ENCODE measurements at places on chromosomes 6 and 20. TPM values are rescaled to one million over a fixed set of nuclear protein-coding genes. Genes with fewer than 3 reads are reported as not detected.

MAS1 gene
- not detected for total RNA-seq

CST1 gene
- total RNA-seq = not detected

PTPN1 gene
- total RNA-seq = 57.7 TPM

GRCh38 chr20:38277285-38277684 lies 16.8 kb upstream of the KIAA1755 start:
- H3K27me3 ChIP-seq = no peaks in the 10 kb centered on the region
- no peak overlapping the region for H3K4me3 ChIP-seq
- peaks cover 30% of the 10 kb centered on the region for H3K4me1 ChIP-seq
- DNase-seq = no peak
- no peak overlapping the region for H3K27ac ChIP-seq

DNA sequence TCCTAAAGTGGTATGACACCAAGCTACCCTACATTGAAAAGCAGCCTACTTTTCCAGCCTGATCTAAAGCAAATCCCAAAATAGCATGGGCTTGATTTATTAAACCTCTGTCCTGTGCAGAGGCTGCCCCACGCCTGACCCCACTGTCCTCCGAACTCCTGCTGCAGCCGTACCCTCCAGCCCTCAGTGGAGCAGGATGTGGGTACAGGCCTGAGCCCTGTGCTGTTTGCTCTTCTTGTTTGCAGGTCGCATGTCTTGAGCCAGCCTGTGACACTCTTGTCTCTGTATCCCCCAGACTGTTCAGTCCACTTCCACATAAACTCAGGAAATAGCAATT lies 61.2 kb downstream of the RPP40 start:
- peaks cover 14% of the 10 kb centered on the region for H3K4me1 ChIP-seq
- H3K27ac ChIP-seq = no peak overlapping the region

GRCh38 chr20:35546127-35546526 lies 4.2 kb downstream of the ERGIC3 start:
- no peaks in the 10 kb centered on the region for H3K27me3 ChIP-seq
- peaks cover 14% of the 10 kb centered on the region for H3K36me3 ChIP-seq
- no peak for DNase-seq
- peaks cover 4% of the 10 kb centered on the region for H3K4me1 ChIP-seq

DNA sequence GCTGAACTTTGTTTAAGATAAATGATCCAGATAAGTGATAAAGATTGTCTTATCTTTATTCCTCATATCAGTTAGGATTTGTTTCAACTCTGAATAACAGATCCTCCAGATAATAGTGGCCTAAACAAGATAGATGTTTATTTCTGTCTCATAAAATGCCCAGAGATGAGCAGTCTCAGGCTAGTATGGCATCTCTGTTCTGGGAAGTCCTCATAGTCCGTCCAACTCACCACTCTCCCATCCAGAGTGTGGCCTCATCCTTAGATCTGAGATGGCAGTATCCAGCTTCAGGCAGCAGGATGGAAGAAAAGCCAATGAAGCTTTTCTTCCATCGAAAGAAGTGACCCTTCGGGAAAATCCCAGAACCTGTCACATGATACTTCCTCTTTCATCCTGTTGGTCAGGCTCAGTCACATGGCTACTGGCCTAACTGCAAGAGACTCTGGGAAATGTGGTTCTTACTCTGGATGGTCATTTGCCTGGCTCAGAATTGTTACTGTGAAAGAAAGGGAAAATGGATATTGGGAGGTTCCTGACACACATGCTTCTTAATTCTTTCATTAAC lies 29.4 kb upstream of the TAGAP start:
- H3K36me3 ChIP-seq = no peaks in the 10 kb centered on the region
- H3K27me3 ChIP-seq = no peaks in the 10 kb centered on the region
- no peaks in the 10 kb centered on the region for H3K4me1 ChIP-seq

DNA sequence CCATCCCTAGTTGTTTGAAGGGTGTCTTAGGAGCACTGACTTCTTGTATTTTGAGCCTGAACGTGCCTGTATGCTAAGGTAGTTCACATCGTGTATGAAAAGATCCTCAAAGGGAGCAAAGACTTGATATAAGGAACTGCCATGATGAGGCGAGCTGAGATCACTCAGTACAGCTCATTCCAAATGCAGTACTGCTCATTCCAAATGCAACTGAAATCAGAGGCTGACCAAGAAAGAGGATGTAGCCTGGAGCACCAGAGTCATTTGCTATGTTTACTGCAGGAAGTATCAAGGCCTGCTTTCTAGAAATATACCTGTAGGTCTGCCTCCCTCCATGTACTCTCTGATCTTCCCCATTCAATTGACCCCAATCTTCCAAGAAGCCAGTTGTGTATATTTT lies 832.2 kb downstream of the EYS start:
- H3K4me1 ChIP-seq = no peaks in the 10 kb centered on the region
- no peak overlapping the region for H3K4me3 ChIP-seq
- H3K36me3 ChIP-seq = no peaks in the 10 kb centered on the region
- H3K27ac ChIP-seq = no peak overlapping the region
- no peaks in the 10 kb centered on the region for H3K27me3 ChIP-seq
- DNase-seq = no peak

GRCh38 chr6:335572-335971 lies 43.3 kb downstream of the DUSP22 start:
- H3K27me3 ChIP-seq = no peaks in the 10 kb centered on the region
- H3K4me3 ChIP-seq = no peak overlapping the region
- peaks cover 13% of the 10 kb centered on the region for H3K4me1 ChIP-seq
- no peak for DNase-seq

GRCh38 chr20:14142171-14142570 lies 146.9 kb downstream of the MACROD2 start:
- no peaks in the 10 kb centered on the region for H3K27me3 ChIP-seq
- DNase-seq = peak; percentile 1
- H3K27ac ChIP-seq = no peak overlapping the region
- H3K36me3 ChIP-seq = no peaks in the 10 kb centered on the region
- H3K4me1 ChIP-seq = no peaks in the 10 kb centered on the region
